GM10248 (cell line): ENCODE measurements at places on chromosomes 2 and 18.

DNA sequence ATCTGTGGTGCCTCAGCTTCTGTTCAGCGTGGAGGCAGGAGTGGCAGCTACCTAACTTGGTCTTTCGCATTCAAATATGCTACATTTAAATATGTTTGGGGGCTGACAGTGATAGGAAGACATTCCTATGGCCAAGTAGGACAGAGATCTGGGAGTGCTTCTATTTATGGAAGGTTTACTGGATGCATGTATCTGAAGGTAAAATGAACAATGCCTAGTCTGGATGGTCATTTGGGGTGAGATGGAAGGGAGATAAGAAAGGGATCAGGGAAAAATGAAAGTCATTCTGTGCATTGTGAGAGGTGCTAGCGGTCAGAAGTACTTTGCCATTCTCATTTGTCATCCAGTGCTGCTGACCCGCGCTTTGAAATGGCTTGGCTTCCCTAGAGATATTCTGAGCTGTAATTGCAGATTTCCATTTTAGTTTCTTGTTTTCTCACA, 300.9 kb upstream of the FBXO11 start:
- DNase-seq, result no peak

DNA sequence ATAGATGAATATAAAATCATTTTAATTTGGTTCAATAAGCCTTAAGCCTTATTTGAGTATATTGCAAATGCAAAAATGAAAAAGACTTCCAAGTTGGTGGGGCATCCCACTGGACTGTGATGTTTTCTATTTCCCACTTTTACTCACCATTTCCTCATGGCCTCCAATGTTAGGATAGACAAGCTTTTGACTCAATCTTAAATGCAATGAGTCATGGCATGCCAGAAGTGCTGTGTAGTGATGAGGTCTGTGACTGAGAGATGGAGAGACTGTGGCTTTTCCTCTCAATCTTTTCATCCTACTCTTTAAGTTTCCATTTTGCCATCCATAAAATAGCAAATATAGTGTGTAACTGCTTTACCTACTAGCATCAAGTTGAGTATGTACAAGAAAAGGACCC, 1401.2 kb upstream of the CELF4 start:
- no peak for DNase-seq

DNA sequence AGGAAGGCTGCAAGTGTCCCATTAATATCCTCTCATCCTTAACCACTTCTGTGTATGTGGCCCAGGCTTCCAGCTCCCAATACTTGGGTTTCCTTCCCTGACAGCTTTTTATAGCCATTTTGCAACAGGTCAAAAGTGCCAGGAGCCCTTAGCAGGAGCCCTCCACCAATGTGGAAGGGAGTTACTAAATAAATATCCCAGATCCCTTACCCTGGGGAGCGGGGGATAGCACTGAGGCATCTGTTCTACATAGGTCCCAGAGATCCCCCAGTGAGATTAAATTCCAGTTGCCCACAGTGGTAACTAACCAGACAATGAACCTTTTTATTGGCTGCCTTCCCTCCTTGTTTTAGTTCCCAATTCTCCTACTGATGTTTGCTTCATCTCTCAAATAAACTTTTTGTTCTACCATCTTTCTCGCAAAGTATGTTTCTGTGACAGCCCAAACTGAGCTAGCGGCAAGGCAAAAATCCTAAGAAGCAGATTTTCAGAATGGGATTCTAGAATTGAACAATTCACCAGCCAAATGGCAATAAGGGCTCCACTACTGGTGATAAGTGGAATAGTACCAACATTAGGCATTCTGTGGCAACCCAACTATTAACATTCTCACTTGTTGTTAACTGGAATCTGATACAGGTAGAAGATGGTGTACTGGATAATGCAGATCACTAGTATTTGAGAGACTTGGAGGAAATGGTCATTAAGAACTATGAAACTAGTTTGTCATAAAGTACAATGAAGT, 83.9 kb upstream of the MAPRE2 start:
- no peak for DNase-seq

DNA sequence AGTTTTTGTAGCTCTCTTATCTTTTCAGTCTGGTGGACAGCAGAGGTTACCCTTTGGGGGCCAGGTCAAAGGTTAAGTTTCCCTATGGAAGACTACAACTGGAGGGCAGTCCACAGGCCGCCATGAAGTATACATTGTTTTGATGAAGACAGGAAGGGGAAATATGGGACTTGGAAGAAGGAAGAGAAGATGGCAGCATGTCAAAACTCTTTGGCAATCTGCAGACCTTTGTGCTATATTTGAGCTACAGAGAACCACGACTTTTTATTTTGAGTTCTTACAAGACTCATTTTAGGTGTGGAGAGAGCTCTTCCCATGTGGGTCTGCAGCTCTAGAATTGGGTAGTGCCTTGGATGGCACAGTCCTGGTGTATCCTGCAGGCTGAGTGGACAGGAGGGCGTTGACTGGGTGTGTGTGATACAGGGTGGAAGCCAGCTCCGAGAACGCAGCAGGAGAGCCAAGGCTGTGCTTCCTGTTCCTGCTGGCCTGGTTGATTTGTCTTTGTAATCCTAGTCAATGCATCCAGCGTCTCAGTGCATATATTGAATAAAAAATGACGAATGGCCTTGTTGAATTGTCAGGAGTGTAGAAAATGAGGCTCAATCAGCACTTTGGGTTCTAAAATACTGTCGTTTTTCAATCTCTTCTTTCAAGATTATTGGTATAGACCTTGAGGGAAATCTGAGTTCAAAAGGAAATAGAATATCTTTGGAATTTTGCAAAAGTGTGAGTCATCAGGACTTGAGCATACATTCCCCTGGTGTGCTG, 11.5 kb downstream of the ITGA6 start:
- DNase-seq, result no peak

GRCh38 chr18:25736516-25736915, 353.9 kb downstream of the SS18 start:
- no peak for DNase-seq

DNA sequence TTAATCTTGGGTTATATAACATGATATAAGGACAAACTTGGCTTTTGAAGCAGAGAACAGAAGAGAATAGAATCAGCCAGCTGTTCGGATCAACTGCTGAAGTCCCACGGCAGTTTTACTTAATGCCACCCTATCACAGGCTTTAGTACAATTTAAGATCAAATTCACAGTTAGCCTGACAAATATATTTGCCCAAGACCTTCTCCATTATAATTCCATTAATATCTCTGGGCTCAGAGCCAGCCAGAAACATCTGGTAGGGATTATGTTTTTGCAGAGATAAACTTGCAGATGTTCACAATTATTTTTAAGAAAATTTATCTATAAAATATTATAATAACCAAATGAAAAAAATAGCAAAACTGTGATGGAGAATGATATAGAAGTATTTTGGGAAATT, 381.4 kb downstream of the RAD51AP2 start:
- no peak for DNase-seq

DNA sequence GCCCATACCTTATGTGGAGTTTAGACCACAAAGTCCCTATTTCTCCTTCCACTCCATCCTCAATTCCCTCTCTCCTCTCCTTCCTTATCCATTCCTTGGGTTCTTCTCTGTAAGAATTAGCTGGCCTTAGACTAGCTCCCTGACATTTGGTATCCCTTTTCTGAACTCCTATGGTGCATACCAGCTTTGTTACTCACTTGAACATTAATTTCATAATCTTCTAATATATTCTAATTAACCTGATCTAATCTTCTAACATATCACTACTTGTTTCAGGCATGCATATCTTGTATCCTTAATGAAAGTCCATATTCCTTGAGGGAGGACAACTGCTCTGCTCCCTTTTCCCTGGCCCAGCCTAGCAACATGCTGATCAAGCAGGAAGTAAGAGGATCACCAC, 66.4 kb downstream of the EHD3 start:
- DNase-seq, result no peak

DNA sequence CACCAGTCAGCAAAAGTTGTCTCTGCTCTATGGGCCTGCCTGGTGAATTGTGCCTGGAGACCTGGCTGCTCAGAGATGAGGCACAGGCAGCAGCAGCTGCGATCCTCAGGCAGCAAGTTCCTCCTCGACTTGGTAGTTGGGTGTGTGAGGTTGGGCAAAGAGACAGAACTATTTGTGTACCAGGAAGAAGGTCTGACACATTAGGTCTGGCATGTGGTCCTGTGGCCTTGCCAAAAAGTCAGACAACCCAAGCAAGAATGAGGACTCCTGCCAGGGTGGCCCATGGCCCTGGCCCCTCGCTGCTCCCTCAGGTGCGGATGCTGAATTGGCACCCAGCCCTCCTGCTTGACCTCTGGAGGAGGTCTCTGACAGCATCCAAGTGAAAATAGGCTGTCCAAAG, 192.7 kb downstream of the DYSF start:
- DNase-seq, result no peak

GRCh38 chr2:119487434-119488244, 36.6 kb downstream of the SCTR start:
- DNase-seq, result peak; percentile 50

- DNase-seq, result peak; percentile 34
These were observed 21.6 kb upstream of the GYPC start for GRCh38 chr2:126634273-126634861.

GRCh38 chr2:148538375-148538774, 106.2 kb upstream of the EPC2 start:
- no peak for DNase-seq

- DNase-seq, result no peak
These were observed 139.5 kb downstream of the METTL4 start for GRCh38 chr18:2431806-2432205.

GRCh38 chr2:193199322-193199721, 1004.6 kb upstream of the TMEFF2 start:
- no peak for DNase-seq

- no peak for DNase-seq
These were observed 35.8 kb downstream of the PID1 start for GRCh38 chr2:229235131-229235914.

DNA sequence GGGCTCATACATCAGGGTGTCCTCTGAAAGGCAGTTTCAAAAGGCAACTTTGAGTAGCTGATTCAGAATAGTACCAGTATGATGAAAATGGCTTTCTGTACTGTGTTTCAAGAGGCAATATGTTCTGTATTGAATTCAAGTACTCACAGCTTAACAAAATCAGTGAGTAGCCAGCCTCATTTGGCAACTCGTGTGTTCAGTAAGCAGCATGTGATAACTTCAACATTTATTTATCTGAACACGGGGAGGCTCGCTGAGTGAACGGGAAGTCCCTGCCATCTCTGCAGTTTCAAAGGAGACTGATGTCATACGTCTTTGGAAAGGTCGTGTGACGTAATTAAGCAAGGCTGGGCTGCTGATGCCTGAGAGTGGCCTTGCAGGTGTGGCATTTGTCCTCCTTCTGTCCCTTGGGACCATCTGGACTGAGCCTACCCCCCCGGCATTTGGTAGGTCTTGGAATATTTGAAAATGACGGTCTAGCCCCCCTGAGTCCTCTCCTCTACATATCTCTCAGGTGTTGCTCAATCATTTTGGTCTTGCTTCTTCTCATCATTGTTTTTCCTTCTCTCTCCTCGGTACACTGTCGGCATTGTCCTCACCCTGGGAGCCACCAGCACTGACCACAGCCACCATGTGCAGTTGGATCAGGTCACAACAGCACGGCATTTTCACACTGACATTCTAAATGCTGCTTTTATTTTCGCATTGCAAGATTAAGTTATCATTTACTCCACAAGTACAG, 62.8 kb downstream of the SMIM21 start:
- DNase-seq, result no peak

DNA sequence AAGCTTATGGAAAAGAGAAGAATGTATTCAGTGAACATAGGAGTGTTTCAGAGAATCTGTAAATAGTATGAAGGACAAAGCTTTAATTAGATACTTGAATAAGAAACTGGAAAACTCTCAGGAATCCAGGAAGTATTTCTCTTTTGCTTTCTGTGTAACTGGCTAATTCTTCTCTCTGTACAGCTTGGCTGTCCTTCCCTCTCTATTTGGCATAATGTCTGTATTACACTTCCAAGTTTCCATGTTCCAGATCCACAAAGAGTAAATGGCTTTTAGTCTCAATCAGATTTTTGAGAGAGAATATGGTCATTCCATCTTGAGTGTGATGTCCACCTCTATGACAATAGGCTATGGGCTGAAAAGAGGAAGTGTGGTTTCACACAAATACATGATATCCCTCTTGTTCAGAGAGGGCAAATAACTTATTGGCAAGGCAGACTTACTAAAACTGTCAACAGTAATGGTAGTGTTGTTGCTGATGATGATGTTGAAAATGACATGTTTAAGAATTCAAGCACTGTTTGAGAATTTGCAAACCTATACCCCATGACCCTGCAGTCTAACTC, 129.2 kb upstream of the ERBB4 start:
- DNase-seq, result no peak

GRCh38 chr2:183078163-183078463, 434 bp upstream of the DUSP19 start:
- DNase-seq, result no peak

DNA sequence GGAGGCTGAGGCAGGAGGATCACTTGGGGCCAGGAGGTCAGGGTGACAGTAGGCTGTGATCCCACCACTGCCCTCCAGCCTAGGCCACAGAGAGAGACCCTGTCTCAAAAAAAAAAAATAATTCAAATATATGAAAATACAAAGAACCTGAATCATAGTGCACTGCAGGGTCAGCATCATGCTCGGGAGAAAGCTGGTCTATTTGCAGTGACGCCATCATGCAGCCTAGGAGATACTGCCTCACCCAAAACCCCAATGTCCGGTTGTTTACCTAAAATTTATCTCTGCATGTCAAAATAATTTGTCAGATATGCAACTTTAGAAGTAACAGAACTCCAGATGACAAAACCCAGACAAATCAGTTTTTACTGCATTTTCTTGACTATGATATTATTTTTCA, 61.5 kb upstream of the ALKAL2 start:
- DNase-seq, result no peak

GRCh38 chr2:1552611-1553010, 139.3 kb downstream of the TPO start:
- DNase-seq, result no peak

DNA sequence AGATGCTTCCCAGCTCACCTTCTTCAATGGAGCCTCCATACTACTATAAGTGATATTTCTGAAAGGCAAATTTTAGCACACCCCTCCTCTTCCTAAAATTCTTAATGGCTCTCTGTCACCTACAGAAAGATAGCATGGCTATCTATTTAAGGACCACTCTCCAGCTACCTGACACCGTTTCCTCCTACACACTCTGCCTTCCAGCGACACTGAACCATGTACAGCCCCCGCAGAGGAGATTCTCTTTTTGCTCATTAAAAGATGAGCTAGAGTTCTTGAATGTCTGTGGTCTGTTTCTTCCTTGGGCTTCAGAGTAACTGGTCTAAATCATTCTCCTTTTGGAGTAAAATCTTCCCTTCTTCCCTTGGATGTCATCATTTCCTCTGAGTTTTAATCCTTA, 38.4 kb upstream of the GAREM1 start:
- DNase-seq, result no peak

DNA sequence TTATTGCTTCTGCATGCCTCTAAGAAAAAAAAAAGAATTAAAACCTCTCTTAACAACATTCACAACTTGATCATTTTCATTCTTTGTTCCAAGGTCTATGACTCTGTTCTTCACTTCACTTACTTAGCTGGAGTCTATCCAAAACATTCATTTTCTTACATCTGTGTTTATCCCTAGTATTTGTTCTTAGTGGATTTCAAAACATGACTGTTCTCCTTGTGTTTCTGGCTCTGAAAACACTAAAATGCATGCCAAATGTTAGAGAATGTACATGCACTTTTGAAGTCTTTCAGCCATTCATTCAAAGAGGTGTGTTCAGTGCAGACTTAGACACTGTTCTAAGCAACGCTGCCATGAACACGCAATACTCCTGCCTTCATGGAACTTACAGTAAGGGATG, 138.8 kb downstream of the CNTNAP5 start:
- DNase-seq, result no peak
